CMK (cell line): ENCODE measurements at places on chromosomes 7 and 10.

- DNase-seq, result no peak
Measured at GRCh38 chr7:93861325-93861949, 29.1 kb downstream of the TFPI2 start.

- DNase-seq, result no peak
Measured at GRCh38 chr7:132414857-132415256, 161.4 kb downstream of the PLXNA4 start.

DNA sequence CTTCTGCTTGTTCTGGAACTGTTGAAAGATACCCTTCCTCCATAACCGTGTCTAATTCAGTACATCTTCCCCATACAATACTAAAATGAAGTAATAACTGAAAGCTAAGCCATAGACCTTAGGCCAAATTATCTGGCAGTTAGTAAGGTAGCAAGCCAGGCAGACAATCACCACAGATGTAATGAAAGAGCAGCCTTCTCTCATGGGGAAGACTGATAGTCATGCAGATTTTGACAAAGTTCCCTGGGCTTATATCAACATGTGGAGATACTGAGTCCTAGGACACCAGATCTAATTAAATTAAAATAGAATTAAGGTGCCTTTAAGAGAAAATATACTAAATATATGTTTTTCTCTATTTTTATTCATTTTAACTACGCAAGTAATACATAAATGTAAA, 61.5 kb downstream of the PON1 start:
- DNase-seq, result no peak

GRCh38 chr7:141884539-141885225, 31.5 kb upstream of the OR9A4 start:
- no peak for DNase-seq

DNA sequence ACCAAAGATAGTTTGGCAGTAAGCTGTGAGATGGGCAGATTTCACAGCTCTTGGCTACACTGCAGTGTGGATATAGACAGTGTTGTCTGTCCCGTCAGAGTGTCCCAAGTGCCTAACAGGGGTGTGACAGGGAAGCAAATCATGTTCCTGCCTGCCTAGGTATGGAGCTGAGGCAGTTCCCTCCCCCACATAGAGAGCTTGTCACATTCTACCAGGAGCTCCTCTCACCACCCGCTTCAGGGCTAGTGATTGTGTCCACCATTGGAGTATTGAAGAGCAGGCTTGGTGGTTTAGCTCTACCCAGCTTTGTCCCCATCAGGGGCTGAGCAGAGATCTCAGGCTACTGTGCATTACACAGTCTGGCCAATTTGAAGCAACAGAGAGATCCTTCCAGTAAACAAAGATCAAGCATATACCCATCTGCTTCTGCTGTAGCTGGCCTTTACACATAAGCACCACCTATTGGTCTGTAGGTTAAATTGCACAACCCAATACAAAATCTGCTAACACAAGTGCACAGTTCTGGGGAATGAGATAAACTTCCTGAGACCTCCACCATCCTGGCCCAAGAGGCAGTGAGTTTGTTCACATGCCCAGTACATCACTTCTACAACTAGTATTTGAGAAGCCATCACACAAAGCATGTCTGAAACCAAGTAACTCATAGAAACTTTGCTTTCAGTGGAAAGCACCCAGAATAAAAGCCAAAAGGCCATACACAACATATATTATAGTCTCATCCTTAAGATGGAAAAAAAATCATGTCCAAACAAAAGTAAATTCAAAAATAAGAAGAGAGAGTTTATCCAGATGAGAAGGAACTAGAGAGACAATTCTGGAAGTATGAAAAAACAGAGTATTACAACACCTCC, 67.3 kb downstream of the GLCCI1 start:
- peak; percentile 12 for DNase-seq

GRCh38 chr10:102106998-102107397, 13.2 kb downstream of the LDB1 start:
- DNase-seq, result peak; percentile 14
